ENCODE measurements at places on chromosomes 11 and 22. TPM values are rescaled to one million over a fixed set of nuclear protein-coding genes. Genes with fewer than 3 reads are reported as not detected.

DNA sequence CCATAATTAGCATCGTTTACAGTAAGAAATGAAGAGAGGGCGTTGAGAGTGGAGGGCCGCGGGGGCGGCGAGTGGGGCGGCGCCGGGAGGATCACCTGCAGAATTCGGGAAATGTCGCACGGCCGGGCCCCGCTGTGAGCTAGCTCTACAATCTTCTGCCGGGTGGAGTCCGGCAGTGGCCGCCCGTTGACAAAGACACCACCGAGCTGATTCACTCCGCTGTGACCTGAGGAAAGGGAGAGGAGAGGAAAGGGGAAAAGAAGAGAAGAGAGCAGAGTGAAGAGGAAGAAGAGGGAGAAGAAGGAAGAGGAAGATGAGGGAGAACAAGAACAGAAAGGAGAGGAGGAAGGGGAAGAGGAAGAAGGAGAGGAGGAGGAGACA is 8.5 kb downstream of the PAX6 start:
- no peak for DNase-seq

Gene SPON1
- not detected for total RNA-seq

DNA sequence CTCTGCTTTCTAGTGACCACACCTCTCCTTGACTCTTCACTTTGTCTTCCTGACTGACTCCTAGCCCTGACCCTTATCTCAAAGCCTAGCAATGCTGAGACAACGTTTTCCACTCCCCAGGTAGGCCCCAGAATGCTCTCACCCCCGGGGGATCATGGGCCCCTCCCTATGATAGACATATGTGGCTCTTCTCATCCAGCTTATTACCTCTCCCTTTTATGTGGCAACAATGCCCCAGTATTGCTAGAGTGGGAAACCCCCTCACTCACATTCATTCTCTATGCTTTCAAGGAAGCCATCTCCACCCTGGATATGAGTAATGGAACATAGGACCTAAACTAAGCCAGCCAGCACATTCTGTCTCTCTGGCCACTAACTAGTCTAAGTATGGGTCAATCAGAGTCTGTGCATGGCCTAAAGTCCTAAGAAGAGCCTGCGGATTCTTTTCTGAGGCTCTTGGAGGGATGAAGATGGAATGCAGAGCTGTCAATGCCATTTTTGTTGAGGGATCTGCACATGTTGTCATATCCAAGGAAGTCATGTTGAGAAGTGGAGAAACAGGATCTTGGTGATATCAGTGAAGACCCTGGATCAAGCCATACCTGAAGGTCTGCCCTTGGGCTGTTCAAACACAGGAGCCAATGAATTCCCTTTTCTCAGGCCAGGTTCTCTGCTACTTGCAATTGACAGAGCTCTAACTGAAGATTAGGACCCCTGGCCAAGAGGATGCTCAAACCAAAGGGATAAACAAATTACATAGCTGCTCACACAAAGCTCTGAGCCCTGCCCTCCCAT is 79.8 kb upstream of the GRK3 start:
- no peak for DNase-seq

- DNase-seq, result no peak
Observed at GRCh38 chr11:32008880-32009551, 81.9 kb upstream of the RCN1 start.

DNA sequence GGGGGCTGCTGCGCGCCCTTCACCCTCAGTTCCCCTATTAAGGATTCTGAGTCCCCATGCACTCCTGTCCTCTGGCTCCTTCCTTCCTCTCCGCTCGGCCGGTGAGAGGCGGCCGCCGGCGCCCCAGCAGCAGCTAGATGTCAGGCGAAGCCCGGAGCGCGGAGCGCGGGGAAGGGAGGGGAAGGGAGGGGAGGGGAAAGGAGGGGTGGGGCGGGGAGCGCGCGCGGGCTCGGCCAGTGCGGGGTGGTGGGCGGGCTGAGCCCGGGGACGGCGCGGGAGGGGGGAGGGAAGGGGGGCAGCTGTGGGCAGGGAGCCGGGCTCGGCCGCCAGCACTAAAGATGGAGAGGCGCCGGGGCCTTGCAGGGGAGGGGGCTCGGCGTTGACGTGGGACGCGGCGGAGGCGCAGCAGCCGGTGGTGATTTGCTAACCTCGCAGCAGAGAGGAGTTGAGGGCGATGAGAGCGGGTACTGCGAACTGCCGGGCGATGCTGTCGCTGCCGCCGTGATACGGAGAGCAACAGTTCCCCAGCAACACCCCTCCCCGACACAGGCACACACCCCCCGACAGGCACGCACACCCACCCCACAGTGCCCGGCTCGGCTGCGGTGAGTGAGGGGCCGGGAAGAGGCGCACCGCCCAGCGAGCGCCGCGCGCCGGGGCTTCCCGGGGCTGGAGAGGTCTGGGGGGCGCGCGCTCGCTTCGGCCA is at the start of gene ZBTB16:
Gene ZBTB16 (plus strand): TSS at position 434 of the 706 bp plus-strand sequence. CDS start 3,590 bp downstream, outside the sequence.
- DNase-seq, result peak; percentile 90

- no peak for DNase-seq
Observed at GRCh38 chr11:15229069-15229468, 114.3 kb downstream of the INSC start.

Gene SCYL1
- total RNA-seq, result 95.7 TPM

DNA sequence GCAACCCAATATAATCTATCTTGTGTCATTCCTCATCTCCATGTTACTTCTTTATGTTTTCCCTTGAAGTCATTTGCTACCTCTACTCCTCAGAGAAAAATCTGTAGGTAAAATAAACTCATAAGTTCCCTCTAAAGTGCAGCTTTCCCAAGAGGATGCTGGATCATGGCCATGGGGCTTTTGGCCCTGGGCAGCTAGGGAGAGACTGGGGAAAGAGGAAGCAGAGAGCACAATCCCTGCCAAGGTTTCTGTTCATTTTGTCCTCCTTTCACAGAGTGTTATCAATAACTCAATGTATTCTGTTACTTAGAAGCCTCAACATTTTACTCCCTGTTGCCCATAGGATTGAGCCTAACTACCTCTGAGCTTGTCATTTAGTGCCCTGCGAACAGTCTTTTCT is 9.0 kb downstream of the RNF121 start:
- no peak for DNase-seq

- no peak for DNase-seq
Observed at GRCh38 chr11:16337421-16338213, 18.7 kb downstream of the SOX6 start.

GRCh38 chr11:33801821-33802193 is 27.5 kb upstream of the FBXO3 start:
- DNase-seq, result no peak

GRCh38 chr11:124475265-124475664 is 29.8 kb upstream of the OR8B8 start:
- DNase-seq, result no peak

DNA sequence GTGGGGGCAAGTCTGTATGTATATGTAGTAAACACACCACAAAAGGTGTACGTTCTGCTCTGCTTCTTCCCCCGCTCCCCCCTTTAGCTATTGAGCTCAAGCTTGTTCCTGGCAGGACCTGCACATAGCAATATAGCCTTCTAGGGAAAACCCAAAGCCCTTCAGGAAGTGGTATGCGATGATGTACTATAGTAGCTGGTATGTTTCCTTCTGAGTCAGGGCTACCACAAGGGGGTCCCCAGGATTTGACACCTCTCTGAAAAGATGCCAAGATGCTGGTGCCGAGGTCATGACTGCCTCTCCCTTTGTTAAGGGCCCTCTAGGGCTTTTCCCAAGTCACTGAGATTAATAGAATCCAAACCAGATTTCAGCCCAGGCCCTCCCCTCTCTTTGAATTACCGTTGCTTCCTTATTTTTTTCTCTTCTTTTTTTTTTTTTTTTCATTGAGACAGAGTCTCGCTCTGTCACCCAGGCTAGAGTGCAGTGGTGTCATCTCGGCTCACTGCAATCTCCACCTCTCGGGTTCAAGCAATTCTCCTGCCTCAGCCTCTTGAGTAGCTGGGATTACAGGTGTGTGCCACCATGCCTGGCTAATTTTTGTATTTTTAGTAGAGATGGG is 268.4 kb downstream of the ETS1 start:
- no peak for DNase-seq

DNA sequence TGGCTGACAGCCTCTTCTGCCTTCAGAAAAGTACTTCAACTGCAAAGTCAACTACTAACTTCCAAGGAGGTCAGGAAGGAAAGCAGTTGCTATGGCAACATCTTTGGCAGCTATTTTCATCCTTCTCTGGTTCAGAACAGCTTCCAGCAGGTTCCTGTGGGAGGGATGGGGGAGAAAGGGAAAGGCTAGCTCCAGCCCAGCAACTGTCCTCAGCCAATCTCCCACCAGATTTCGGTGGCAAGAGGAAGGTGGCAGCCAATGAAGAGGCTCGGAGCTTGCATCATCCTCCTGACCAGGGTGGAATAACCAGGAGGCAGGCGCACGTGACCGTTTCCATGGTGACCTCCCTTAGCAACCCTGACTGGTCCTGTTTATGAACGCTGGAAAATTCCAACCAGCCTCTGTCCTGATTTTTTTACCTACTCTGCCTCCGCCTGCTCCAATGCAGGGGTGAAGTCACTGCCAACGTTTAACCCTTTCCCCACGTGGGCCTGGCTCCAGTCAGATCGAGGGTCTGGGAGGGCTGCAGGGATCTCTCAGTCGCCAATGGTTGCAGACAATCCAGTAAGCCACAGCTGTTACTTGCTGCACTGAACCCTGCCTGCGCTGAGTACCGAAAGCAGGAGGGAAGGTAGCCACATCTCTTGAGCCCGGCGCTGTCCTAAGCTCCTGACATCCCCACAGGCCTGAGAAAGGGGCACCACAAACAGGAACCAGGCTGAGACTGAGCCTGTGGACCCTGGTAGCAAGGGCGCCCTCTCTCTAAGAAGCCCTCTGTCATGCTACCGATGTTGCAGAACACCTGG is 11.2 kb upstream of the MALAT1 start:
- DNase-seq, result peak; percentile 100

Gene ZP1
- not detected for total RNA-seq

Gene STK33
- not detected for total RNA-seq

Gene ACAT1
- total RNA-seq, result 118 TPM

DNA sequence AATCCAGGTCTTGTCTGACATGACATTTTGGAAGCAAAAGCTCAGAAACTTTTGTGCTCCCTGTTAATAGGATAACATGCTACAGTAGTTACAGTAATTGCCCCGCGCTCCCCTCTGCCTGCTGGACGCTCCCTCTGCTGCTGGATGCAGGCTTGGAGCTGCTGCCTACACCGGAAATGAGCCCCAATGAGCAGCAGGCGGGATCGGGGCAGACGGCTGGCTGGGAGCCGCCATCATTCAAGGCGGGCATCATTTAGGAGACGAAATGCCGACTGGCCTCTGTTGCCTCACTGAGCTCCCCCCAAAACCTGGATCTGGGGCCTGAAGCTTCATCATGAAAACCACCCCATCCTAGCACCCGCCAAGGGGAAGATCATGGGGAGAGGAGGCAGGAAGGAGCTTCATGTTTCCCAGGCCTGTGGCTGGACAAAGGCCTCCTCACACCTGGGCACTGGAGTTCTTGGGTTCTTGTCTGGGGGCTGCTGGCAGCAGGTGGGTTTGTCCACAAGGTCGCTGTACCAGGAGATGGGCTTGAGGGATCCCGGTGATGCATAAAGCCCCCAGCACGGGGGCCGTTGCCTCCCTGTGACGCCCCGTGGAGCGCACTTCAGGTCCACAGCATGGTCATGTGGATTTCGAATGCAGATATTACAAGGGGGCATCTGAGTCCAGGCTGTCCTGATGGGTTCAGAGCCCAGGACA is 664.3 kb downstream of the BRD1 start:
- DNase-seq, result peak; percentile 19

Gene NAALADL1
- not detected for total RNA-seq

Gene LRRC74B
- total RNA-seq, result not detected

GRCh38 chr11:3929232-3929631 is 73.8 kb downstream of the STIM1 start:
- no peak for DNase-seq

Gene YAP1
- total RNA-seq, result 124 TPM

GRCh38 chr22:39306456-39307361 is 12.7 kb downstream of the RPL3 start:
- peak; percentile 62 for DNase-seq

DNA sequence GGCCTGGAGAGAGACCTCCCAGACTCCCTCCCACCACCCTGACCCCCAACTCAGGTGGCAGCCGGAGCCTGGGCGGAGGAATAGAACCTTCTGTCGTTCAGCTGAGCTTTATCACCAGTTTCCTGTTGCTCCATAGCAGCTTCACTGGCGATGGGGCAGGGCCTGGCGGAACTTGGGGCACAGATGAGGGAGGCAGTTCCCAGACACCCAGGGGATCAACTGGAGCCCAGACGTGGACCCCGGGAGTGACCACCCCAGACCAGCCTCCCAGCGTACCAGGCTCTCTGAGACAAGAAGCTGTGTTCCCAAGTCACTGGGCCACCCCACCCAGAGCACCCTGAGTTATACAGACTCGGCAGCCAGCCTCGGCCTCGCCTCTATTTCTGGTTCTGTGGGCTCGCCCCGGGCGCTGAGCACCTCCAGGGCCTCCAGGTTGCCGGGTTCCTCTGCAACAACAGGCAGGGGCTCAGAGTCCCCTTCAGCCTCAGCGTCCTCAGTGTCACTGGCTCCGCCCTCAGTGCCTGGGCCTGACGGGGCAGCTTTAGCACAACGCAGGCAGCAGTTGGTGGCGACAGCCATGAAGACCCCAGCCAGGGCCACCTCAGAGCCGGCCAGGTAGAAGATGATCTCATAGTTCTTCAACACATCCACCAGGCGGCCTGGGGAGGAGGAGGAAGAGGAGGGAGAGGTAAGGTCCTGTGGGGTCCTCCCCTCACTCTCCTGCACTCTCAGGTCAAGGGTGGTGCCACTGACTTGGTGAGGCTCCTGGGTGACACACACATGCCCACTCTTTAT is 5.7 kb downstream of the SLC16A8 start:
- no peak for DNase-seq

- DNase-seq, result no peak
Observed at GRCh38 chr11:32479291-32479690, 44.0 kb upstream of the WT1 start.

Gene CAVIN3
- total RNA-seq, result 1.3 TPM

GRCh38 chr11:69636512-69637197 is 4.3 kb upstream of the CCND1 start:
- DNase-seq, result peak; percentile 92

DNA sequence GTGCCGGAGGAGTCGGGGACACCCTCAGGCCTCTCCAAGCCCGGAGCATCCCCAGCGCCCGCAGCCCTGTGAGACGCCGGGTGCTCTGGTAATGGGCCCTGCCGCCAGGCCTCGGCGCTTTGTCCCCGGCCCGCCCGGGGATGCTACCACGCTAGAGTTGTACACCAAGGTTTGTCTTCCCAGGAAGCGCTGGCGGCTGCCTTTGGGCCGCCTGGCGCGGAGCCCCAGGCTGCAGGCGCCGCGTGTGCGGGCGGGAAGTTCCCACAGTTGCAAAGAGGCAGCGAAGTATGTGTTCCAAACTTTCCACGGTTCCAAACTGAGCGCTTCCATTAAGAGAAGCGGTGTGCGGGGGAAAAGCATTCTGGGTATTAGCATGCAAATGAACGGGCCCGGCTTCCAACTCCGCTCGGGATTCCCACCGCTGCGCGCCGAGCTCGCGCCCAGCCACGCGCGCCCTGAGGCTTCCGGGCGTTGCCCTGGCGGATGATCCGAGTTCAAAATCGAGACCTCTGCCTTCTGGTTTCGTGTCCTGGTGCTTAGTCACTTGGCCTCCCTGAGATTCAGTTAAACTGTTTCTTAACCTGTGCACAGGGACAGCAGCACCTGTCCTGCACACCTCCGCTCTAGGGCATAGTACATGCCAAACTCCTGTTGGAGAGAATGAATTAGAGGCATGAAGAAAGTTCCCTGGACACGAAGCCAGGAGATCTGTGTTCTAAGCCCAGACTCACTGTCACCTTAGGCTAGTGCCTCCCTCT is 1.3 kb upstream of the PATZ1 start:
- DNase-seq, result peak; percentile 91

GRCh38 chr11:1696608-1697570 is at the start of gene KRTAP5-6:
KRTAP5-6 (plus strand) TSS chr11:1697195; CDS start chr11:1697246, 51 bp downstream.
- DNase-seq, result no peak

GRCh38 chr22:46842606-46843005 is 80.2 kb downstream of the TBC1D22A start:
- DNase-seq, result no peak

GRCh38 chr11:32088117-32088941 is 2.5 kb upstream of the RCN1 start:
- DNase-seq, result peak; percentile 96
